Activated CD4-positive, alpha-beta T cell treated with anti-CD3 and anti-CD28 coated beads, Interleukin-2, Interleukin-4, amounts not matched to agents 100 ng/mL and 50 ng/mL, durations not matched to agents 16 hours and 8 hours (primary cell): ENCODE measurements at places on chromosomes 3 and 15.

- DNase-seq = no peak
These were observed 244.4 kb downstream of the SOX2 start for GRCh38 chr3:181956122-181956521.

DNA sequence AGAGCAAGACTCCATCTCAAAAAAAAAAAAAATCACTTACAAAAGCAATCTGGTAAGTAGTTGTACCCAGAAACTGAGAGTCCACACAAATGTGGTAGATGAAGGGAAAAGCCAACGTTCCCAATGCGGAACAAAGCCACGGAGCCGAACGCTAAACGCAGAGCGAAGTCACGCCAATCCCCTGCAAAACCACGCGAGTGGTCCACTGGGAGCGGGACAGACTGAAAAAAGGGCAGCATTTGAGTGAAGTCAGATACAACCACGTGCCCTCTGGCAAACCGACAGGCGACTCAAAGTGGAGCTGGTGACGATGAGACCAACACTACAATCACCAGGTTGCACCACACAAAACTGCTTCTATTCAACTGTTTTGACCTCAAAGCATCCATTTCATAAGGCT lies 246.1 kb upstream of the LYSMD4 start:
- no peak for DNase-seq

DNA sequence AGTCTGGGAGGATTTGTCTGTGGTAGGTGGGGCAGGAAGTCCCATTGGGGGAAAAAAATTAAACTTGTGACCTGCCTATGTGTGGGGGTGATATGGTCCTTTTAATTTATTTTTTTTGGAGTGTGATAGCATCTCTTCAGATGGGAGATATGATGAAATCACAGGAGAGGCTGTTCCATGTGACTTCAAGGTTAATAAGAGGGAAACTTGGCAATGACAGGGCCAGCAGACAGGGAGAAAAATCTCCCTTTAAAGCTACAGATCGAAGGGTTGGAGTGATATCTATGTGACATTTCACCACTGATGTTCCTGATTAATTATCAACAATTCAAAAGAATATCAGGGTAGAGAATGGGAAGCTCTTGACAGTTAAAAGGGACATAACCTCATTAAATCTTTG lies 886.9 kb downstream of the TUSC7 start:
- no peak for DNase-seq

DNA sequence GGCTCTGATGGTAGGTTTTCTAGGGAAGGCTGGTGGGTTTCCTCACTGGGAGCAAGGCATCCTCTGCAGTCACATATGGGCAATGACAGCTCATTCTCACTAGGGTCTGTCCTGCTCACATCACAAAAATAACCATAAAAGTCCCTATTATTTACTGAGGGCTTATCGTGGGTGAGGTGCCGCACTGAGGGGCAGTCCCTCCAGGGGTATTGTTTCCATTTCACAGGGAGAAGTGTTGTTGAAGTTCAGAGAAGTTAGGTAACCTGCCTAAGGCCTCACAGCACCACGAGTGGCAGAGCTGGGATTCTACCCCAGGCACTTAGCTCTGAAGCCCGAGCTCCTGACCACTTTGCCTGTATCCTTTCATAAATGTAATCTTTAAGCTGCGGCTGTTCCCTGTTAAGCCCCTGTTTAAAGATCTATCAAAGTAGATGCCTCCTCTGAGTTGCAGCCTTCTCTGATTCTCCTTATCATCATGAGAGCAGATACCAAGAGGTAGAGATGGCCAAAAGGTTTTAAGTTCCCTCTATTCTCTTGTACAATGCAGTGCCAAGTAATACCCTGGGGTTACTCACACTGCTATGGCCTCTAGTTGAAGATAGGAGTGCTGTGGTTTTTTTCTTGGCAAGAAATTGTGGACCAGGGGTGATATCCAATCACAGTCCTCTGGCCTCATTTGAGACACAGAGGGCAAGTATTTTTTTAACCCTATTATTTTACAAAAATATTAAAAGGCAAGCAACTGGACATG lies 107.0 kb downstream of the RPLP1 start:
- no peak for DNase-seq

- DNase-seq = no peak
These were observed 61.5 kb downstream of the SEMA5B start for GRCh38 chr3:122966045-122966444.

DNA sequence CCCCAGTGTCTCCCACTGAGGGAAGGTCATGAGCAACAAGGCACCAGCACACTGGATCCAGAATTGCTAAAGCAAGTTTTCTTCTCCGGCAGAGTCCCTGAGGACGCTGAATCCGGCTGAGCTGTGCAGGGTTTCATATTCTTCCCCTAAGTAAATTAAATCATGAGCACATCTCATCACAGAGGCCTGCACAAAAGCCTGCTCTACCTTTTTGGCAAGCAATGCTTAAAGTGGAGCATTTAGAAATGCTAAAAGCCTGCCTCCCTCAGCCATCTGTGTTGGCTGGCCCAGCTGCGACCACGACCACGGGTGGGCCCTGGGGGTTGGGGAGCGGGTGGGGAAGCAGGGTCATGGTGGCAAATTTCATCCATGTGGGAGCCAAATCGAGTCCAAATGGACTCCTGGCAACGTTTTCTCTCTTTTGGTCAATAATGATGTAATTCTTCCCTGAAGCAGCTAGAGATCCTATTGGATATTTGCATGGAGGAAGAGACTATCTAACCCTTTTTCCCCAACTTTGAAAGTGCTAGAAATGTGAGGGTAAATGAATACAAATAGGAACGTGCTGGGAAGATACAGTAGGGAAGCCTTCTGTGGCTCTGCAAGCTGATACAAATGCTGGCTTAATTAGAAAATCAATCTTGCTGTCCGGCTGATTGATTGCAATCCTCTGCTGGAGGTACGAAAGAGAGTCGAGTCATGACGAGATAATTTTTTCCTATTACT lies 532.8 kb upstream of the TBL1XR1 start:
- no peak for DNase-seq

- DNase-seq = no peak
These were observed 2.0 kb downstream of the CTXND1 start for GRCh38 chr15:80249973-80250372.

DNA sequence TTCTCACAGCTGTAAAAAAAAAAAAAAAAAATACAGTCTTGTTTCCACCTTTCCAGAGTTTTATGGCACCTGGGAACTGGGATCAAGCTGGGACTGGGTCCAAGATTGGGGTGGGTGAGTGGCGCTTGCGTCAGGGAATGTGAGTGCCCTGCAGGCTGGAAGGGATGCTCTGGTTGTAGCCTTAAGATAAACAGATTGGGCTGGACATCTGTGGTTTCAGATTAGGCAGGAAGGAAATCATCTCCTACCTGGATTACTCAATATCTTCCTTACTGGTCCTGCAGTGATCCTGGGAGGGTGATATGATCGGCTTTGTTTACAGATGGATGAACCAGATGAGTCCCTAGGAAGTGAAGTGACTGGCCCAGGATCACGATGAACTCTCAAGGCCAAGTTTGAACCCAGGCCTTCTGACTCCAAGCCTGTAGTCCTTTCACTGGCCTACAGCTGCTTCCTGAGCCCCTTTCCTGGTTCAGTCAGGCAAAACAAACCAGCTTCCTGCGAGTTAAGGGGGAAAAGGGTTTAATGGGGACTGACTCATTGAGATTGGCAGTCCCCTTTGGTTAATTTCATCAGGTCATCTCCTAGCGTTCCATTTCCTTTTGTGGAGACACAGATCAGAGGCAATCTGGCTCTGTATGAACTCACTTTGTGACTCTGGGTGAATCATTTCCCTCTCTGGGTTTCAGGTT lies 179.8 kb downstream of the THSD4 start:
- no peak for DNase-seq

- peak; percentile 37 for DNase-seq
These were observed 269.3 kb downstream of the ARPP21 start for GRCh38 chr3:35908366-35909232.

DNA sequence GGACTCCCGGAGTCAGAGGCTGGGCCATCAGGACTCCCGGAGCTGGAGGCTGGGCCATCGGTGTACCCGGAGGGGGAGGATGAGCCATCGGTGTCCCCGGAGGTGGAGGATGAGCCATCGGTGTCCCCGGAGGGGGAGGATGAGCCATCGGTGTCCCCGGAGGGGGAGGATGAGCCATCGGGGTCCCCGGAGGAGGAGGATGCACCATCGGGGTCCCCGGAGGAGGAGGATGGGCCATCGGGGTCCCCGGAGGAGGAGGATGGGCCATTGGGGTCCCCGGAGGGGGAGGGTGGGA lies 719 bp downstream of the MAGEL2 start:
- no peak for DNase-seq

DNA sequence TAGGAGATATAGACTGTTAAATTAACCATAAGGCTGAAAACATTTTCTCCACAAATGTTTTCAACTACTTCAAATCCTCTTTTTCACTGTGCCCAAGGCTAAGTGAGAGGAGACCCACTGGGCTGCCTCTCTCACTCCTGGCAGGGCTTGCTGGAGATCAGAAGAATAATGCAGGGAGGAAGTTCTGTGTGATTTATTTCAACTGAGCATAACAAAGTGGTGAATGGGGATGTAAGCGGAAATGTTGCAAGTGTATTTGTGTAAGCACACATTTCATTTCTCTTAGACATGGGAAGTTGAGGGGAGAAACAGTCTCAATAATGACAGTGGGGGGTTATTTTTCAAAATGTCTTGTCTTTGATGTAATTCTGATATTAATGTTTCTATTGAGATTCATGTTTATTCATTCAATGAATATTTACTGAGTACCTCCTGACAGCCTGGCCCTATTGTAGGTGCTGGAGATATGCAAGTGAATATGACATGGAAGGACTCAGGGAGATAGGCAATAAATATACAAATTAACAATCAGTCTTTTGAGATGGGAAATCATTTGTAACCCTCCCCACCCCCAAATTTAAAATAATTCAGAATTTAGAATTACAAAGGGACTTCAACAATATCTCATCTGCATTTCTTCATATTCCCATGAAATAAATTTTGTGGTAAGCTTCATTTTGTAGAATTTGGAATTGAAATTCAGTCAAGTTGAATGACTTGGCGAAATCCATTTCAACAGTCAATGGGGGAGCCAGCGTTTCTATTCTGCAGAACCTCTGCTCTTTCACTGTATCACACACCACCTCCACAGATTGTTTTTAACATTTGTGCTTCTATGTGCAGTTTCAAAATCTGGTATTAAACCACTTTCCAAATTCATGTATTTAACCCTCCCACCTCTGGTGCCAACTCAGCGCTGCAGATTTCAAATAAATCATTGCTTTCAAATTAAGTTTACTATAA lies 247.2 kb downstream of the SLC9A9 start:
- no peak for DNase-seq

- no peak for DNase-seq
These were observed 13.1 kb downstream of the MRPL47 start for GRCh38 chr3:179591313-179591712.

DNA sequence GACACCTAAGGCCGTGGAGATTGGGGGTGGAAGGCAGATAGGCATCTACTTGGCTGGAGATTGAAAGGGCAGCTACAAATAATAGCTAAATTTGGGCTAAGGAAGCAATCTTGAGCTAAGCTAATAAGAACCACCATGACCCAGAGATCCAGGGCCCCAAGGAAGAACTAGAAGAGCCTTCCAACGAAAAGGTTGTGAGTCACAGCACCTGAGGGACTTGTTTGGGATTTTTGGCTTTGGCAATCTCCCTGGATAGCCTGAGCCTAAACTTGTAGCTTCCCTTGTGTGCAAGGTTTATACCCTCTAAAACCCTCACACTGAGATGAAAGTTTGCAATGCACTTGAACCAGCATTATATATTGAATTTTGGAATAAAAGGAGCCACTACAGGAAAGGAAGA lies 364.0 kb upstream of the IL12A start:
- no peak for DNase-seq

GRCh38 chr3:127531821-127532220 lies 58.7 kb downstream of the TPRA1 start:
- no peak for DNase-seq

DNA sequence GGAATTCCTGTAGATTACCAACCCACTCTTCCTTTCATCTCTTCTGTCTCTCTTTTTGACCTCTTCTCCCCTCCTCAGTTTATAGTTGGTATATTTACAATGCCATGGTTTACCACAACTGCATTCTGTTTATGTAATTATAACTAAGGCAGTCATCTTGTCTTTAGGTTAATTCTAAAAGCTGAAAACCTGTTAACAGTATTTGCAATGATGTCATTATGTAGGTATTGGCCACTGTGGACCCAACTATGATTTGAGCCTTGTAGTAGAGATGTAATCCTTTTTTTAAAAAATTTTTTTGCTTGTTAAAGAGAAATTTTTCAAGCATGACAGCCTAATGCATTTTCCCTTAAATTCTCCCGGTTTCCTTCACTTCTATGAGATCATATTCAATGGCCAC lies 30.7 kb upstream of the CHST2 start:
- no peak for DNase-seq
